ENCODE measurements at places on chromosomes 11 and 22. TPM values are rescaled to one million over a fixed set of nuclear protein-coding genes. Genes with fewer than 3 reads are reported as not detected.

The FGF4 gene
- total RNA-seq = not detected

DNA sequence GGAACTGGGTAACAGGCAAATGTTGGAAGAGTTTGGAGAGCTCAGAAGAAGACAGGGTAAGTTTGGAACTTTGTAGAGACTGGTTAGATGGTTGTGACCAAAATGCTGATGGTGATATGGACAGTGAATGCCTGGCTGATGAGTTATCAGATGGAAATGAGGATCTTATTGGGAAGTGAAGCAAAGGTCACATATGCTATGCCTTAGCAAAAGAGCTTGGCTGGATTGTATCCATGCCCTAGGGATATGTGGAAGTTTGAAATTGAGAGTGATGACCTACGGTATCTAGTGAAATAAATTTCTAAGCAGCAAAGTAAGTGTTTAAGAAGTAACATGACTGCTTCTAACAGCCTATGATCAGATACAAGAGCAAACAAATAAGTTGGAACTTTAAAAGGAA lies 17.8 kb downstream of the BBOX1 start:
- no peak for DNase-seq

DNA sequence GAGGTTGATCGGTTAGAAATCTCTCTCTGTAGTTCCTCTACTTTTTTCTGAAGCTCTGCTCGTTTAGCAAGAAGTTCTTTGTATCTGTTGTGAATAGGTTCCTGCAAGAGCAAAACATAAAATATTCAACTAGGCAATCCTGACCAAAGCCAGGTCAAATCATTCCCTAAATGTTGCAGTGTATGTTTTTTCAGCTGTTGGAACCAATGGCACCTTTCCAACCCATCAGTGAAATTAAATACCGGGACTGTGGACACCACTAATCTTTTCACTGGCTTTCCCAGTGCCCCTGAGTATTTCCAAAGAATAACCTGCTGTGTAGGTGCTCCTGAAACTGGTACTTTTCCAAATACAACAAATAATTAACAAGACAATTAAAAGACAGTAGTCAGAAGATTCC lies 45.1 kb downstream of the CEP57 start:
- no peak for DNase-seq

GRCh38 chr11:79168530-79169110 lies 272.2 kb downstream of the TENM4 start:
- no peak for DNase-seq

GRCh38 chr11:45605051-45605450 lies 60.4 kb downstream of the CHST1 start:
- DNase-seq = no peak

- DNase-seq = no peak
These were observed 40.9 kb downstream of the GAS2 start for GRCh38 chr11:22707119-22707899.

DNA sequence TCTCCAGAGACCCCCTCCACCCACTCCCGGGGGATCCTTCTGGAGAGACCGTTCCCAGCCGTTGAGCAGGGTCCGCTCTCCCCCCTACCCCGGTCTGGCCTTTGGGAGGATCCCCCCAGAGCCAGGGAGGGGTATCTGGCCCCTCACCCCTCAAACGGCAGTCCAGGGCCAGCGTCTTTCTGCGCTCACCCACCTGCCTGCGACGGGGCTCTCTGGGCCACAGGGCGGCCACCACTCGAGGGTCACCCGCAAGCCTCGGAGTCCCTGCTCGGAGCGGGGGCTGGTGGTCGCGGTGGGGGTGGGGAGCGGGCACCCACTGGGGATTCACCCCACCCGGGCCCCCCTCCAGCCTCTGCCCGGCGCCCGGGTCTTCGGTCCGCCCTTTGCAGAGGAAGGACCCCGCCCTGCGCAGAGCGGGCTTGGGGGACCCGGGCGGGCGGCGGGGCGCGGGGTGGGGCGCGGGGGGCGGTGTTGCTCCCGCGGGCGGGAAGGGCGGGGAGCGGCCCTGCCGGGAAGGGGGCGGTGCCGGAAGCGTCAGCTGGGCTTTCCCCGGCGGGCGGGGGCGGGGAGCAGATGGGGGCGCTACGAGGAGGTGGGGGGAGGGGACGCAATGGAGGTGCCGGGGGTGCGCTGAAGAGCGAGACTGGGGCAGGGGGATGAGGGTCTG lies 16.6 kb downstream of the CRELD2 start:
- peak; percentile 91 for DNase-seq

- DNase-seq = no peak
These were observed 526 bp upstream of the PNPLA5 start for GRCh38 chr22:43892183-43892894.

The KRTAP5-7 gene
- not detected for total RNA-seq

- peak; percentile 57 for DNase-seq
These were observed 19.9 kb downstream of the ANO1 start for GRCh38 chr11:70097783-70098563.

- no peak for DNase-seq
These were observed 450.0 kb downstream of the MIAT start for GRCh38 chr22:27107386-27107785.

DNA sequence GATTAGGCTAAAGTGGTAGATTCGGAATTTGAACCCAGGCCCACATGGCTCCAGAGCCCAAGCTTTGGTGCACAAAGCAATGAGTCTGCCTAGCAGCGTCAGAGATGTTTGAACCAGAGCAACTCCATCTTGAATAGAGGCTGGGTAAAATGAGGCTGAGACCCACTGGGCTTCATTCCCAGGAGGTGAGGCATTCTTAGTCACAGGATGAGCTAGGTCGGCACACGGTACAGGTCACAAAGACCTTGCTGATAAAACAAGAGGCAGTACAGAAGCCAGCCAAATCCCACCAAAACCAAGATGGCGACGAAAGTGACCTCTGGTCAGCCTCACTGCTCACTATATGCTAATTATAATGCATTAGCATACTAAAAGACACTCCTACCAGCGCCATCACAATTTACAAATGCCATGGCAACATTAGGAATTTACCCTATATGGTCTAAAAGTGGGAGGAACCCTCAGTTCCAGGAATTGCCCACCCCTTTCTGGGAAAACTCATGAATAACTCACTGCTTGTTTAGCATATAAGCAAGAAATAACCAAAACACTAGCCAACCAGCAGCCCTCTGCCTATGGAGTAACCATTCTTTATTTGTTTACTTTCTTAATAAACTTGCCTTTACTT lies 40.3 kb upstream of the DAGLA start:
- no peak for DNase-seq

The MOGAT2 gene
- total RNA-seq = not detected

The MMP12 gene
- not detected for total RNA-seq

The IGSF9B gene
- total RNA-seq = 31.0 TPM

The TMPRSS5 gene
- total RNA-seq = 1.9 TPM

DNA sequence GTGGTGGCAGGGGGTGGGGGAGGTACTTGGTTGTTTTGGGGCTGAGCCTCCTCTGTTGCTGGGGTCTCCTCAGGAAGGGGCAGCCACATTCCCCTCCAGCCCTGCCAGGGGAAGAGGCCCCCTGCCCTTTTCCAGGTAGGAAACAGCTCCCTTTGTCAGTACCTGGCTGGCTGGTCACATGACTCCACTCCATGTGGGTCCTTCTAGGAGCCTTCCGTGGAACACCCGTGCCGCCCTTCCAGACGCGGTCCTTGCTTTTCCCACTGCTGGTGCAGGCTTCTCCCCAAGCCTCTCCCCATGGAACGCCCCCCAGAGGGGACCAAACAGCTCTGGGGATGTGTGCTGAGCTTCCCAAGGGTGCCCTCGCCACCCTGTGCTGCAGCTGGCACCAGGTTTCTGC lies 19.9 kb downstream of the IFT27 start:
- DNase-seq = no peak

The PAK1 gene
- 7.0 TPM for total RNA-seq

DNA sequence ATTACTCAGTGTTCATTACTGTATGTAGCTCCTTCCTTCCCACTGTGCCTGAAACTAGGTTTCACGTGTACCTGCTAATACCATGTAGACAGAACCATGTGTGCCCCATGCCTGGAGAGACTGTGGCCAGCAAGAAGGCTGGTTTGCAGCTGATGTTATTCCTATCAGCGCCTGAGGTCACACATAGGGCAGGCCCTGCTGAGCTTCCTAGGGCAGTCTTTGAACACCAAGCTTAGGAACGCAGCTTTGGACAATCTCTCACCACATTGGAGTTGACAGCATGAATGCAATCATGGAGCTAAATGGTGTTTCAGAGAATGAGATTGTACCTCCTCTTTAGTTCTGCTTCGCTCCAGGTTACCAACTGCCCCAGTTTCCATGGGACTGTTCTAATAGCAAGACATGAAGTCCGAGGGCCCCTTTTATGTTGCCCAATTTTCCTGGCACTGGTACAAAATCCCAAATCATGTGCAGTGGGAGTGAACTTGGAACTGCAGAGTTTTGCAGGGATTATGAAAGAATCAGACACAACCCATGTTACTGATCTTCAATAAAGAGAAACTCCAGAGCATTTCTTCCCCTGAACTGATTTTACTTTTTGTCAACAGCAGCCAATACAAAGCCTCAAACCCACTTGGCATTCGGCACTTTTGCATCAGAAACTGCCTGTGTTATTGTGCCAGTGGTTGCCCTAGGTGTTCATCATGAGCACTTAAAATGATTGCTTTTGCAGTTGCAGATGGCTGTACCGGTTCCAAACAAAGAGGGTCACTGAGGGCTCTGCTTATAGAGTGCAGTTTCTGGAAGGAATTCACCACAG lies 154.2 kb upstream of the TTC12 start:
- DNase-seq = no peak

DNA sequence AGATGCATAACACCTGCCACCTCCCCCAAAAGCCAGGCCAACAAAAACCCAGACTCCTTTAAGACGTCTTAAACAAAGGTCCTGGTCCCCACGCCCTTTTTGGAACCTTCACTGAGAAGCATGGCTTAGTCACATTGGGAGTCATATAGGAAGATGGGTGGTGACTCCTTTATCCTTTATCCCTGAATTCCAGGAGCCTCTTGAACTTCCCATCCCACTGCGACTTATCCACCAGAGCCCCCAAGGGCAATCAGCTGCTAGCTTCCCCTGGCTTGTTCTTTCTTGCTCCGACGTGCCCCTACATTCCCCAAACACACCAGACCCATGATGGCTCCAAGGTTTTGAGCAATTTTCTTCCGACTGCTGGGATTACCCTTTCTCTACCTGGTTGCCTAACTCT lies 567.0 kb upstream of the CADM1 start:
- no peak for DNase-seq

DNA sequence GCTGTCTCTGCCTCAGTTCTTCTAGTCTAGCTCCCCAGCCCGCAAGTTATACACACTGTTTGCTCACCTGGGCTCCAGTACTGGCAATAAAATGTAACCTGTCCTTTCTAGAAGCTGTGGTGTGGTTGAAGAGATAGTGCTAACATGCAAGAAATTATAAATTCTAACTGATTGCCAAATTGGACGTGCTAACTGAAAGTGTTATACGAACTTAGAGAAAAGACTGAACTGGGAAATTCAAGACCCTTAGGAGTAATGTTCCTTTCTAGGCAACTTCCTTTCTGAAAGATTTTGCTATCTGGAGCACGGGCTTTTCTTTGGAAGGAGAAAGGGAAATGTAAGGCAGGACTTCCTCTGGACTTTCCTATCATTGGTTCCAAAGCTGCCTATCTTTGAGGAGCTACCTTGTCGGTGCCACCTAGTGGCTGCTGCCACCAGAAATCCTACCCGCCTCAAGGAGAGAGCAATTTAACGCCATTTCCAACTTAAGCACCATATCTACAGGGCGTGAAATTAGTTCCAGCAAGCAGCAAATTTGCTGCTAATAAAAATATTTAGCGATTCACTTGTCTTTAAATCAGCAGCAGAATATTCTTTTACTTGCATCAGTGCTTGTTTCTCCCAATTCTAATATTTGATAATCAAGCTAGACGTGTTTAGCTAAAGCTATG lies 12.7 kb upstream of the TMEM218 start:
- DNase-seq = peak; percentile 43

DNA sequence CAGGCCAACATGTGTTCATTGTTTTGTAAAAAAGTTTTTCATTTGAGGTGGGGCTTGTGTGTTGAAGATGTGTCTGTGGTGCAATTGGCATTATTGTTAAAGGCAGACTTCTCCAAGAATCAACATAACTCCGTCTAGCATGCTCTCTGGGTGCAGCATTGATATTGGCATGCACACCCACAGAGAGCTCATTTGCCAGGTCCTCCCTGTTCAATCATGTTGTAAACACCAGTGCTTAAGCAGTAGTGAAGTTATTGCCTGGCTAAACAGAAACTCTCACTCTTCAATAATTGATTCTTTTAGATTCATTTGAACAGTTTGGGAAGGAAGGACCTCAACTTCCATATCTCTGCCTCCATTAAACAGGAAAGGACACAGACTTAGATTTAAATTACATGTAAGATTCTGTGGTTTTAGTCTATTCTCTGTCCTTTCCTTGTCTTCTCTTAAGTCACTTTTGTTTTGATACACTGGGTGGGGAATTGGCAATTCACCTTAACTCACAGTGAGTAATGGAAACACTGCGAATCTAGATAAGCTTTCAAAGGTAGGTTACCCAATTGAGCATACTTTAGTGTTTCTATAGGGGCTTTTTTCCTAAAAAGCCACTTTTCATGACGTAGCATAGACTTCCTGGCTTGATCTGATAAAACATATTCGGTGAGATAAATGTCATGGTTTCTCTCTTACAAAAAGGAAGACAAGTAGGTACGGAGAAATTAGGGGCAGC lies 30.8 kb upstream of the EXPH5 start:
- DNase-seq = no peak

- DNase-seq = no peak
These were observed 16.6 kb upstream of the AMPD3 start for GRCh38 chr11:10438458-10438857.

DNA sequence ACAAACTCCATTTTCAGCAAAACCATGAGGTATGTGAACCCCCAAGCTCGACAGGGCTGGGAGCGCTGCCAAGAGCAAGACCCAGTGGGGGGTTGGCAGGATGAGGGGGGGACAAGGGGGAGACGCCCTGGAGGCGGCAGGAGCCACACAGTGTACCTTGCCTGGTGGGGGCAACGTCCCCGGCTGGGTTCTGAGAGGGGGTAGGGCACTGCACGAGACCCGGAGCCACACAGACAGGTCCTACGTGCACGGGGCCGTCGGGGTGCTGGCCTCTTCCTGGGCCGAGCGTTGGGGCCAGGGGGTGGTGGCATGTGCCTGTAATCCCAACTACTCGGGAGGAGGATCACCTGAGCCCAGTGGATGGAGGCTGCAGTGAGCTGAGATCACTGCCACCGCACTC lies 28.8 kb downstream of the TBX1 start:
- no peak for DNase-seq

- no peak for DNase-seq
These were observed 27.3 kb downstream of the MARK2 start for GRCh38 chr11:63866211-63866610.

- DNase-seq = no peak
These were observed 76.3 kb downstream of the FAM168A start for GRCh38 chr11:73521621-73522020.
